ENCODE measurements at places on chromosomes 6 and 20.

DNA sequence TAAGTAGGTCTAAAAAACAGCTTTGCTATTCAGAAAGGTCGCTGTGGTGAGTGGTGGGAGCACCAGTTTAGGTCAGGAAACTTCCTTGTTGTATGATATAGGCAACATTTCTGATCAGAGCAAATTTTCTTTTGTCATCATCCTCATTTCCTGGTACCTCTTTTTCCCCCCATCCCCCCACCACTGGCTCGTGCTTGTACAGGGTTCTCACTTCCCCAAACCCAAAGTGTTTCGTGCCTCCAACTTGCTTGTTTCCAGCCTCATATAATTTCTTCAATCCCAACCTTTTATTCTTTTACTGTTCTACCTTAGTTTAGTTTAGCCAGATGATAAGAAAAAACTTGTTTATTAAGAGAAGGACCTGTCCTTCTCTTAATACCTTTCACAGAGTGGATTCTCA lies 209.4 kb upstream of the JAG1 start:
- DNase-seq, result no peak

GRCh38 chr6:168497381-168497780 lies 56.4 kb downstream of the SMOC2 start:
- DNase-seq, result no peak

DNA sequence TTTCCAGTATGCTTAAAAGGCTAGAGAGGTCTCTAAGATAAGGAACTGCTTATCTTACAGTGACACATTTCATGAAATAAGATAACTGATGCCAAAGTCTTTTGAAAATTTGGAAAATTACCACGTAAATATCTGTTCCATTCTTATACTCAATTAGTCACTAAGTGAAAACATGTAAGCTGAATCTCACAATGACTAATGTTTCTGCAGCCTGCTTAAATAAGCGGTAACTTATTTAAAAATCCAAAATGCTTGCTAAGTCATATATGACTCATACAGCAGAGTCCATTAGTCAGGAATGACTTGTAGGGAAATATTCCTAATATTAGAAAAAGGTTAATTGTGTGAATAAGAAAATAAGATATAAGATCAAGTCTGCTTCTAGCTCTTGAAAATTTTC lies 27.8 kb upstream of the LGSN start:
- DNase-seq, result no peak

- DNase-seq, result no peak
These were observed 176.7 kb downstream of the CLIC5 start for GRCh38 chr6:45838996-45839395.

DNA sequence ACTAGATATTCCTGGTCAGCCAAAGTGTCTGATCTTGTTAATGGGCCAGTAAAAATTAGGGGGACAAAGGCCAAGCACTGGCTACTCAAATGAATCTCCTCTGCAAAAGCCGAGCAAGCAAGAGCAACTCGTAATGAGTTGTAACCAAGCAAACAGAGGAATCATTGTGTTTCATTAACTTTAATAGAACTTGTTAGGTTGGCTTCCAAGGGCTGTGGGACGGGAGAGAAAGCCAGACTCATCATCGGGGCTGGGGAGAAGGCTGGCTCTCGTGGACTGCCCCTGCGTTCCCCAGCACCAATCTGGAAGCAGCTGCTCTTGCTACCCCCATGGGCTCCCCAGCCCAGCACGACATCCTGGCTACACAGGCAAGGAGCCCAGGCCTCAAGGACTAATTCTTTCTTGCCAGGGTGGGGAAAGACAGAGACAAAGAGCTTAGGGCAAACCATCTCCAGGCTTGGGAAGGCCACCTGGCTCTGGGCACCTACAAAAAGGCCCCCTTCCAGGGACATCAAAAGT lies 10.5 kb upstream of the SCUBE3 start:
- no peak for DNase-seq

DNA sequence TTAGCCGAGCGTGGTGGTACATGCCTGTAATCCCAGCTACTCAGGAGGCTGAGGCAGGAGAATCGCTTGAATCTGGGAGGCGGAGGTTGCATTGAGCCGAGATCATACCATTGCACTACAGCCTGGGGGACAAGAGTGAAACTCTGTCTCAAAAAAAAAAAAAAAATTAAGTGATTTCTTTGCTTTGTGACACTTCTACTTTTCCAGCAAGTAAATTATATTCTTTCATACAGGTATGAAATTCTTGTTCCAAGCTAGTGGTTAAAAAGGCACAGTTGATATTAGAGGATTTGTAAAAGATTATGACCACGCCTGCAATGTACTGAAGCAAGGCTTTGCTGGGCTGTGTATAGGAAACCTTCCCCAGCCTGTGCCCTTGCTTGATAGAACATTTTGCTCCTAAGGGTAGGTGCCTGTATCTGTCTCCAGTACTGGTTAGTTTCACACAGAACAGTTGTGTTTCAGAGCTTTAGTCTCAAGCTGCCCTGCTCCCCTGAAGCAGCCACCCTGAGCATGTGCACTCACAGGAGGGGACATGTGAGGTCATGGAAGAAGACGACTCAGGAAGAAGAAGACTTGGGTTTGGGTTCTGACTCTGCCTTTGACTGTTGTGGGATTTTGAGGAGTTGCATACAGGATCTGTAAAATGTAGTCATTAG lies 10.2 kb downstream of the PTPN1 start:
- DNase-seq, result peak; percentile 43

DNA sequence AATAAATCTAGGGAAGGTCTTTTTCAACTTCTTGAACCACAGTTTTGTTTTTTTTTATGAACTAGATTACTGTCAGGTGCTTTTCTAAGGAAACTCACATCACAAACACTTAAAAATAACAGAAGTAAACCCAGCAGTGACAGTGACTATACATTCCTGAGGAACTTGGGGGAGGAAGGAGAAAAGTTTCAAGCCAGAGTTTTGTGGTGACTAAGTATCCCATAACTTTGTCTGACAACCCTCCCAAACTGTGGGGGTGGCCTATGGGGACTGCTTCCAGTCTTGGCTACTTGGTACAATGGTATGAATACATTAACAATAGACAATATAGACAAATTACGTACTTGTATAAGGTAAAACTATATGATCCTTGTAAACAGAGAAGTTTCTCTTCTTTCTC lies 202.5 kb upstream of the MAN1A1 start:
- no peak for DNase-seq

DNA sequence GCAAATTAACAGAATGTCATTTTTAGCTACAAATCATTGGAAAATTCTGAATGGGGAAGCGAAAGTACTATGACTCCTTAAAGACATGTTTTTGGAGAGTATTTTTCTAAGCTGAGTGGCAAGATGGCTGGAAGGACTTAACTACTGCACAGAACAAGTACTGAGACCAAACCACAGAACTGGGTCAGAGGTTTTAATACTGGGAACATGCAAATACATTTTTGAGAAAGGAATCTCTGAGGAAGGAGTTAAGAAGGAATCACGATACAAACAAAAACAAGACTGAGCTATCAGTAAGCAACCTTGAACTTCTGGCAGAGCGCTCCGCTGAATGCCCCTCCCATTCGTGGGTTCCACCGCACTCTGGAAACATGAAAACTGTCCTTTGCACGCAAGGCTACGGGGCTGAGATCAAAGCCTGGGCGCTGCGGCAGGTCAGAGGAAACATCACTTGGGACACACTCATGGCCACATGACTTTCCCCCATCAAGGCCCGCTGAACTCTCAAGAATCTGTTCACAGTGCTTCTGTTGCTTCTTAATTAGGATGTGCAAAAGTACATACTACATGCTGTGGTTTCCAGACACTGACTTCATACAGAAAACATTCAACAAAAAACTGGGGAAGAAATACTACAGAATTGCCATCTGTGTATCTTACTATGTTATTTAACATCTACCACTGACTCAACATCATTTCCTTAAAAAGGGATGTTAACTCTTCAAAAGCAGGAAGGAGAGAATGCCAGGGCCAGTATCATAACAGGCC lies 27.8 kb downstream of the SLC23A2 start:
- no peak for DNase-seq

- DNase-seq, result no peak
These were observed 908.0 kb downstream of the QKI start for GRCh38 chr6:164322533-164322932.

DNA sequence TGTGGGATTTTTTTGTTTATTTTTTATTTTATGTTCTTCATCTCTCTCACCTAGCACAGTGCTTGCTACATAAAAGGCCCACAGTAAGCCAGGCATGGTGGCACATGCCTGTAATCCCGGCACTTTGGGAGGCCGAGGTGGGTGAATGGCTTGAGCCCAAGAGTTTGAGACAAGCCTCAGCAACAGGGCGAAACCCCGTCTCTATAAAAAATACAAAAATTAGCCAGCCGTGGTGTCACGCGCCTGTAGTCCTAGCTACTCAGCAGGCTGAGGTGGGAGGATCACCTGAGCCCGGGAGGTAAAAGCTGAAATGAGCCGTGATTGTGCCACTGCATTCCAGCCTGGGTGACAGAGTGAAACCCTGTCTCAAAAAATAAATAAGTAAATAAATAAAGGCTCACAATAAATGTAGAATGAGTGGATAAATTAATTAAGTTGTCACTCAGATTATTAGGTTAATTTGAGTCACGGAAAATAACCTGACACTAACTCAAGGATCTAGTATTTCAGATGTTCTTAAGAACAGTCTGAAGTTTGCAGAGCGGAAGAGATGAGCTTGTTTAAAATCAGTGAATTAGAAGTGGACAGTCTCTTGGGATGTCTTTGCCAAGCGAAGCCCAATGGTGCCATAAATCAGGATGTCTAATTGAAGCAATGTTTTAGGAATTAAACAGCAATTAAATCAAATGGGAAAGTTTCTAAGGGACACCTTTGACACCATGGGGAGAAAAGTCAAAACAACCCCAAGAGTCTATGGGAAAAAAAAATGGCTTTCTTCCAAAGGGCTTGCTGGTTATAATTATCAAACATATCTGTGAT lies 214.4 kb downstream of the ZNF217 start:
- DNase-seq, result no peak

- no peak for DNase-seq
These were observed 86.7 kb upstream of the BACH2 start for GRCh38 chr6:90383196-90383822.

- DNase-seq, result no peak
These were observed 52.2 kb downstream of the CDC40 start for GRCh38 chr6:110232450-110232849.

- DNase-seq, result no peak
These were observed 39.8 kb upstream of the MMS22L start for GRCh38 chr6:97322811-97323210.

All from stimulated activated CD4-positive, alpha-beta T cell treated with anti-CD3 and anti-CD28 coated beads, Interleukin-2, amount 100 ng/mL, for 48 hours (primary cell).